Activated CD8-positive, alpha-beta T cell treated with anti-CD3 and anti-CD28 coated beads, Interleukin-2, amount 10 ng/mL, durations not matched to agents 7 days and 5 days (primary cell): ENCODE measurements at places on chromosomes 13 and 19. TPM values are rescaled to one million over a fixed set of nuclear protein-coding genes. Genes with fewer than 3 reads are reported as not detected.
A peak's percentile ranks its signal among the peaks of the same experiment; 100 is the strongest.

DNA sequence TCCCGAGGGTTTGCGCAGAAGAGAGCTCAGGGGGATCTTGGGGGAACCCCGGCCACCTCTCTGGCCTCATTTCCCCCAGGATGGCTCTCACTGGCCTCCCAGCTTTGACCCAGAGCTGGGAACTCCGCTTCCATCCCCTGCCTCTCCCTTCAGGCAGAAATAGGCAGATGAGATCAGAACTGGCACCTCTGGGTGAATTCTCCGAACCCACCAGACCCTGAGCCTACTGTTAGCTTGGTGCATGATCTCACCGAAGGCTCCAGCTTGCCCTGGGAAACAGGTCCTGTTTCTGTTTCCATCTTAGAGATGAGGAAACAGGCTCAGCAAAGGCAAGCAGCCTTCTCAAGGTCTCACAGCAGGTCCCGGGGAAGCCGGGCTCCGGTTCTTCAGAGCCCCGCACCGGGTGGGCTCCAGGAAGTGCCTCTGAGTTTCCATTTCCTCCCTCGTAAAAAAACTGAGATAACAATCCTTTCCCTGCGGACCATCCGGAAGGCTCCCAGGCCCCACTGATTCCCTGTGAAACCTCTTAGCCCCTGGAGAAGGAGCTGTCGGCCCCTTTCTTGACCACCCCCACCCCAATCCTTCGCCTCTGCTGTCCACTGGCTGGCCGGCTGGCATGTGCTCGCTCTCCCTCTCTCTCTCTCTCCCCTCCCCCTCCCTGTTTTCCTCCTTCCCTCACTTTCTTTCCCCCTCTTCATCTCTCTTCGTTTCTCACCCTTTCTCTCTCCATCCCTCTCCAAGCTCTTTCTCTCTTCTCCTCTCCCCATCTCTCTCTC lies 2.1 kb downstream of the NECTIN2 start:
- H3K27me3 ChIP-seq: peaks cover 46% of the 10 kb centered on the region
- H3K27ac ChIP-seq: no peak overlapping the region
- peaks cover 37% of the 10 kb centered on the region for H3K4me1 ChIP-seq

- DNase-seq: no peak
- H3K4me1 ChIP-seq: peaks cover 34% of the 10 kb centered on the region
- H3K27ac ChIP-seq: peak overlapping the region; percentile 96
- H3K4me3 ChIP-seq: peak overlapping the region; percentile 53
- no peaks in the 10 kb centered on the region for H3K36me3 ChIP-seq
Measured at GRCh38 chr19:45477713-45478453, 10.1 kb downstream of the FOSB start.

IL17D gene
- total RNA-seq: 0.13 TPM

CD70 gene
- 17.3 TPM for total RNA-seq

ZNF208 gene
- 0.18 TPM for total RNA-seq

- no peaks in the 10 kb centered on the region for H3K27me3 ChIP-seq
- no peaks in the 10 kb centered on the region for H3K36me3 ChIP-seq
- peaks cover 13% of the 10 kb centered on the region for H3K4me1 ChIP-seq
- DNase-seq: no peak
- no peak overlapping the region for H3K4me3 ChIP-seq
- H3K27ac ChIP-seq: peak overlapping the region; percentile 68
Measured at GRCh38 chr13:35621989-35622388, 145.5 kb upstream of the MAB21L1 start.

DNA sequence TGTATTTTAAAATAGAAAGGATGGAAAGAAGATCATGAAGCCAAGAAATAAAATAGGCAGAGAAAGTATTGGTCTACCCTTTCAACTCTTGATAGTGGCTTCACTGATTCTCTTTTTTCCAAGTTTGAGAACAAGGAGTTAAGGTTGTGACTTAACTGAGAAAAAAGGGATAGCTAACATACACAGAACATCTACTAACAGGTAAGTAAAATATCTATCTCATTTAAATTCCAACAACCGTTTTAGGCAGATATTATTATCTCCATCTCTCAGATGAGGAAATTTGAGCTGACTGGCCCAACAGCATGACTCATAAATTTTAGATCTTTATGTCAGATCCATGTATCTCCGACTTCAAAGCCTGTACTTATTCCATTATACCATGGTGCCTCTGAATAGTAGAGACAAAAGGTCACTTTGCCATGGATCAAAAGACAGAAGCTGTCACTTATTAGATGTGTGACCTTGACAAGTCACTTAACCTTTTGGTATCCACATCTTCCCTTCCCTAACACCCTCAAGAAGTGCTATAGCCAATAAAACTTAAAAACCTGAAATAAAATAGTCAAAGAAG lies 152.1 kb downstream of the DACH1 start:
- no peaks in the 10 kb centered on the region for H3K36me3 ChIP-seq
- no peaks in the 10 kb centered on the region for H3K4me1 ChIP-seq
- H3K4me3 ChIP-seq: no peak overlapping the region
- H3K27me3 ChIP-seq: no peaks in the 10 kb centered on the region

DNA sequence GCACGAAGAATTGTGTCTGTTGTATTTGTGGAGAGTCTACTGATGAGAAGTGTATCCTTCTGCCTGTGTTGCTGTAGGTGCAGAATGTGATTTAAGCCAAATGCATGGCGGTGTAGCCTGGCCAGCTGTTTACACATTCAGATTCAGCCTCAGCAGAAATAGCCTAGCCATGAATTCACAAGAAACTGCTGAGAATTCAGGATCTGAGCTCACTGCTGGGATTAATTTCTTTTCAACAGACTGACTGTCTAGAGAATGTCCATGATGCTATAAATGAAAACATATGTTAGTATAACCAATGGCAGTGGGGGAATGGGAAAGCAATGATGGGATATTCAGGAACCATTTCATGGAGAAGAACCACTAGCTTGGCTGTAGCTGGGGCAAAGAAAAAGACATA lies 77.4 kb upstream of the RNF113B start:
- no peaks in the 10 kb centered on the region for H3K36me3 ChIP-seq
- no peaks in the 10 kb centered on the region for H3K4me1 ChIP-seq
- no peaks in the 10 kb centered on the region for H3K27me3 ChIP-seq
- no peak overlapping the region for H3K4me3 ChIP-seq

BRSK1 gene
- 7.5 TPM for total RNA-seq

CYP4F8 gene
- total RNA-seq: not detected
